ENCODE measurements at places on chromosomes 4 and X.

- no peak for DNase-seq
Observed at GRCh38 chrX:19864736-19865135, 22.7 kb downstream of the SH3KBP1 start.

- DNase-seq, result no peak
Observed at GRCh38 chrX:143304518-143304917, 212.8 kb downstream of the SPANXN3 start.

DNA sequence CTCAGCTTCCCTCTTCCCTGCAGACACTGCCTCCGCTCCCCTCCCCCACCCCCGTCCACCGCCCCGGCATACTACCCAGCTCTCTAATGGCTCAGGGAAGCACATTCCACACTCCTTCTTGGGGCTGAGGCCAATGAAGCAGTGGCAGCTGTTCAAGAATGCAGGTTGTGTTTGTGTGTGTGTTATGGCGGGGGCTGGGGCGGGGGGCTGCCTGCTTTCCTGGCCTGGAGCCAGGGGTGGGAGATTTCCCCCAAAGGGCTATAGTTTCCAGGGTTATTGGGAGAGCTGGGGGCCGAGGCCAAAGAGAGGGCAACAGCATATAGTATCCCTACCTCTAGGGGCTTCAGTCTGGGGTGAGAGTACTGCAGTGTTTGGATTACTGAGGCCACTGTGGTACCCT lies 149.4 kb downstream of the EFNB1 start:
- no peak for DNase-seq

GRCh38 chr4:16140879-16141249 lies 57.0 kb upstream of the PROM1 start:
- no peak for DNase-seq

DNA sequence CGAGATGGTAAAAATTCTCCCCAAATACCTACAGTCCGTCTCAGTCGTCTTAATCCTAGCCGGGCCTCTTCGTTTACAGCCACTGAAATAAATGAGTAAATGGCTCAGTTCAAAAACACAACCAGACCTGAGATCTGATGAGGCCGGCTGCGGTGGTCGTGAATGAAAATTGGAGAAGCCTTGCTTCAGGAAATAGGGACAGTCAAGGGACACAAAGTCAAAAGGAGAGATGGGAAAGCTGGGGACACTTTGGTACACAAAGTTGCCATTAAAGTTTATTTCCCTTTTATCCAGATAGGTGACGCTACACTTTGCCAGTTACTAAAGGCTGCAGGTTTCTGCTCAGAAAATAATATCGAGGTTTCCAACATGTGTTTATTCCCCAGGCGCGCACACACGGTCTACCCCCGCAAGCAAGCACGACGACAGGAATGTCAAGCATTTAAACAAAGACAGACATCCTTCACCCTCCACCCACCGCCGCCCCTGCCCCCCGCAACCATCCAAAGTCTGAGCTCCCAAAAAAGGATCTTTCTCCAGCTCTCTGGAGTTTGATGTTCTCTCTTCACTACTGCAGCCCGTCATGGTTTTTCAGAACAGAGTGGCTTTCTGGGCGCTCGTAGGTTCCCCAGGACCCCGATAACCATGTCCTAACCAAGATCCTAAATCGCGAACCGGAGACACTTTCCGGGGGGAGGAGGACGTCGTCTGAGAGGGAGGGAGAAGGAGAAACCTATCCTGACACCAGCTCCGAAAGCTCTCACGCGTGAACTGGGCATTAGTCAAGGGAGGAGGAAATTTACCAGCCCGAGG lies 1.3 kb upstream of the PCDH7 start:
- DNase-seq, result peak; percentile 33

DNA sequence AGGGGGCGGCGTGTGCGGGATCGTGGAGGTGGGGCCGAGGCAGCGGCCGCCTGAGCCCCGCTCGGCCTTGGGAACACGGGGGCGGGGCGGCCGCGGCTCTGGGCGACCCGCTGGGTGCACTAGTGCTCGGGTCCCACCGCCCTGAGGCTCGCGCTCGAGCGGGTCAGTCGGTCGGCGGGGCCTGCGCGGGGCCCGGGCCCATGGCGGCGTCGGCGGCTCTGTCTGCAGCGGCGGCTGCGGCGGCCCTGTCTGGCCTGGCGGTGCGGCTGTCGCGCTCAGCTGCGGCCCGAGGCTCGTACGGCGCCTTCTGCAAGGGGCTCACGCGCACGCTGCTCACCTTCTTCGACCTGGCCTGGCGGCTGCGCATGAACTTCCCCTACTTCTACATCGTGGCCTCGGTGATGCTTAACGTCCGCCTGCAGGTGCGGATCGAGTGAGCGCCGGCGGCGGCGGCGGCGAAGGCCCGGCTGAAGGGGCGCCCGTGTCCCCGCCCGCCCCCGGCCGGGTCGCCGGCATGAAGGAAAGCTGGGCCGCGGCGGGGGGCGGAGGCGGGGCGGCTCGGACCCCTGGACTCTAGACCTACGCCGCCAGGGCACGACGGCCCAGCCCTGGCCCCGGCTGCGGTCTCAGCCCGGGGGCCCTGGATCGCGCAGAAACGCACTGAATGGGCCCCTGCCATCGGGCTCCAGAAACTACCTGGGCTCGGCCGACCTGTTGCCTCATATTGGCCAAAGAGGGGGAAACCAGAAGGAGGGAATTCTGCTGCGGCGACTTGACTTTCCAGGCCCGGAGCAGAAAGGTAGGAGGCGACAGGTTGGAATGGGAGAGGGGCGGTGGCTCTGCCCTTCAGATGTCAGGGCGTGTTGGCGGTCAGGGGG lies at the start of gene SMIM10L2A:
SMIM10L2A (plus strand) TSS at position 13 of the 878 bp plus-strand sequence; CDS start at position 201, 188 bp downstream.
- no peak for DNase-seq

- no peak for DNase-seq
Observed at GRCh38 chr4:150390531-150390910, 191.4 kb upstream of the MAB21L2 start.

GRCh38 chr4:145168581-145169187 lies 11.7 kb downstream of the OTUD4 start:
- no peak for DNase-seq

DNA sequence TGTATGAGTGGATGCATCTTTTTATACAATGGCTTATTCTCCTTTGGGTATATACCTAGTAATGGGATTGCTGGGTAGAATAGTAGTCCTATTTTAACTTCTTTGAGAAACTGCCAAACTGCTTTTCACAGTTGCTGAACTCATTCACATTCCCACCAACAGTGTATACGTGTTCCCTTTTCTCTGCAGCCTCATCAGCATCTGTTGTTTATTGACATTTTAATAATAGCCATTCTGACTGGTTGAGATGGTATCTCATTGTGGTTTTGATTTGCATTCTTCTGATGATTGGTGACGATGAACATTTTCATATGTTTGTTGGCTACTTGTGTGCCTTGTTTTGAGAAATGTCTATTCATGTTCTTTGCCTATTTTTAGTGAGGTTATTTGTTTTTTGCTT lies 687.0 kb upstream of the EPHA5 start:
- DNase-seq, result no peak

- no peak for DNase-seq
Observed at GRCh38 chr4:156238171-156238570, 284.5 kb upstream of the CTSO start.

DNA sequence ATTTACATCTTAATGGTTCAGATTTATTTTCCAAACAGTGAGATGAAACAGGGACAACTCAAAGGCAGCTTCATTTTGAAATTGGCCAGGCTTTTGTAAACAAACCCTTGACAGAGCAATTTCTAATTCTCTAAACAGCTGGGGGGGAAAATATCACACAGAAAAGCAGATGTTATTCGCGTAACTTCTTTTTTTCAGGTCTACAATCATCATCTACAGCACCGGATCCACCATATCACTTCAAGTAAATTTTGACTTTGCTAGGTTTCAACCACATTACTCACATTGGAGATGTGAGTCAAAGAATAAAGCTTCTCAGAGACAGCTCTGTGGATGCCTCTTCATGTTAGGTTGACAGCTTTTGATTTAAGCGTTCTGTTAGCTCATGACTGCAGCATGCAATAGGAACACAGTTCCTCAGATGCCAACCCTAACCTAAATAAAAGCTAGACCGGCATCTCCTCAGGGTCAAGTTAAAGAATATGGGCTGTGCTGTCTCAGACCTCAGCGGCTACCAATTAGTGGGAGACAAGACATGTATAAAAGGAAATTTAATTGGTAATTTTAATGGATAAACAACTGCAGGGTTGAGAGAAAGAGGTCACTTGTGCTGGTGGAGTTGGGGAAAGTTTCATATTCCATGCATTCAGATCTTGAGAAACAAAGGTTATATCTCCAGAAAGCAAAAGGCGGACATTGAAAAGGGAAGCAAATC lies 26.8 kb downstream of the AMELX start:
- no peak for DNase-seq

GRCh38 chr4:3452376-3452775 lies 10.6 kb downstream of the HGFAC start:
- DNase-seq, result no peak

GRCh38 chr4:177401658-177402273 lies 40.5 kb downstream of the AGA start:
- DNase-seq, result no peak

GRCh38 chr4:148786699-148787098 lies 344.5 kb upstream of the NR3C2 start:
- no peak for DNase-seq

DNA sequence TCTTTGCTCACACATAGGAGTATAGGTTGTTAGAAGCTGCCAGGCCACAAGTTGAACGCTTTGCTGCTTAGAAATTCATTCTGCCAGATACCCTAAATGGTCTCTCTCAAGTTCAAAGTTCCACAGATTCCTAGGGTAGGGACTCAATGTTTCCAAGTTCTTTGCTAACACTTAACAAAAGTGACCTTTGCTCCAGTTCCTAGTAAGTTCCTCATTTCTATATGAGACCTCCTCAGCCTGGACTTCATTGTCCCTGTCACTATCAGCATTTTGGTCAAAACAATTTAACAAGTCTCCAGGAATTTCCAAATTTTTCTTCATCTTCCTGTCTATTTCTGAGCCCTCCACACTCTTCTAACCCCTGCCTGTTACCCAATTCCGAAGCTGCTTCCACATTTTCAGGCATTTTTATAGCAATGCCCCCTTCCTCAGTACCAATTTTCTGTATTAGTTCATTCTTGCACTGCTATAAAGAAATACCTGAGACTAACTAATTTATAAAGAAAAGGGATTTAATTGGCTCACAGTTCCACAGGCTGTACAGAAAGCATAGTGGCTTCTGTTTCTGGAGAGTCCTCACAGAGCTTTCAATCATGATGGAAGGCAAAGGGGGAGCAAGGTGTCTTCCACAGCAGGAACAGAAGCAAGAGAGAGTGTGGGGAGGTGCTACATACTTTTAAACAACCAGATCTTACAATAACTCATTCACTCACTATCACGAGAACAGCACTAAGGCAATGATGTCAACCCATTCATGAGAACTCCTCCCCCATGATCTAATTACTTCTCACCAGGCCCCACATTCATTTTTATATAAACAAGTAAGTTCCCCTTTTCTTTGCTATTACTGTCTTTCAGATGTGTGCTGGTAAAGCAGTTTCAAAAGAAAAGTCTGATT lies 11.5 kb upstream of the TLR1 start:
- peak; percentile 51 for DNase-seq

DNA sequence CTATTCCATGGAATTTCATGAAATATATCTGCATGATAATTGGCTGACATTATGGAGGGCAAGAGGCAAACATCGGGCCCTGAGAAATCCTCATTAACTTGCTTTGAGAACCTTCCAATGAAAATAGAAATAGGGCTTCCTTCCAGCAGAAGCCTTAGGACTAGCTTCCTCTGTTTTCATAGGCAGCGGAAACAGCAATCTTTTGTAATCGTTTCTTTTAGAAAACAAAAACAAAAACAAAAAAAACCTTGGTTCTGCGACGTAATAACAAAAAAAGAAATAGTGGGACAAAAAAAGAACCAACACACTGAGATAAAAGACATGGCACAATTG lies 62.9 kb downstream of the GEMIN8 start:
- DNase-seq, result no peak

GRCh38 chr4:154779362-154779947 lies 1.6 kb upstream of the RBM46 start:
- peak; percentile 13 for DNase-seq

- peak; percentile 50 for DNase-seq
Observed at GRCh38 chr4:153152501-153153338, 51.5 kb upstream of the TRIM2 start.

- no peak for DNase-seq
Observed at GRCh38 chr4:168309781-168310180, 8.8 kb downstream of the DDX60 start.

DNA sequence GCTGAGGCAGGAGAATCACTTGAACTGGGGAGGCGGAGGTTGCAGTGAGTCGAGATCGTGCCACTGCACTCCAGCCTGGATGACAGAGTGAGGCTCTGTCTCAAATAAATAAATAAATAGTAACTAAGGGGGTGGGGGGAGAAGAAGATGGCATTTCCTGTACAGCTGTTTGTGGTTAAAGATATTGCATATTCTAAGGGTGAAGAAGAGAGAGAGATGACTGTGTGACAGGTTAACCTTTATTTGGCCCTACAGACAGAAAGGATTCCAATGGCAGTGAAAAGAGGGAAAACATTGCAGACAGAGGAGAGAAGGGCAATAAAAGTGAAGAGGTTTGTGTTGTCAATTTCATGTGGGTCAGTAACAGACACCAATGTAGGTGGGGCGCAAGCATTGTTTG lies 9.4 kb downstream of the TASL start:
- DNase-seq, result no peak

- DNase-seq, result no peak
Observed at GRCh38 chr4:26425953-26426352, 64.3 kb downstream of the CCKAR start.

DNA sequence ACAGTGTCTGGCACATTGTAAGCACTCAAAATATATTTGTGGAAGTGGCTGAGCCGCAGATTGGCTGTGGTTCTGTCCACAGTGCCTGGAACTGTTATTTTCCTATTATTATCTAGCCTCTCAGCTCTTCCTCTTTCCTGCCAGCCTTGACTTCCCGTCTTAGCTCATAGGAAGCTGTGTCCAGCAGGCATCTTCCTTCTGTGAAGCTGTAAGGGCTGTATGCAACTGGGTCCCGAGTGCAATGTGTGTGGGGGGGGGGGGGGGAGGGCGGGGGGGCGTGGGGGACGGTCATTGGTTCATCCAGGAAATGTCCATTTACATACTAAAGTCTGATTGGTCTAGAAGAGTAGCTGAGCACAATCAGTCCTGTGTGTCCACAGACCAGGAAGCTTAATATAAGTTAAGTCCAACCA lies 210.7 kb downstream of the PDGFRA start:
- no peak for DNase-seq

GRCh38 chrX:71938371-71938770 lies 27.7 kb downstream of the NHSL2 start:
- no peak for DNase-seq

DNA sequence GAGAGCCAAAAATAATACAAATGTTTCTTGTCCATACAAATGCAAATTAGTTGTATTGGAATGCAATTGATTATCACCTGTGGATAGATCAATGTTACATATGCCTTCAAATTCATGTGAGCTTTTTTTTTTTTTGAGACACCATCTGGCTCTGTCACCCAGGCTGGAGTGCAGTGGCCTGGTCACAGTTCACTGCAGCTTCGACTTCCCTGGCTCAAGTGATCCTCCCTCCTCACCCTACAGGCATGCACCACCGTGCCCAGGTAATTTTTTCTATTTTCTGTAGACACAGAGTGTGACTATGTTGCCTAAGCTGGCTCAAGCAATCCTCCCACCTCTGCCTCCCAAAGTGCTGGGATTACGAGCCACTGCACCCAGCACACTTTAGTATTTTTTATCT lies 38.6 kb upstream of the TMEM184C start:
- DNase-seq, result no peak

GRCh38 chr4:15161439-15161838 lies 159.2 kb downstream of the CPEB2 start:
- no peak for DNase-seq
